ENCODE measurements at places on chromosomes 7 and 10. TPM values are rescaled to one million over a fixed set of nuclear protein-coding genes. Genes with fewer than 3 reads are reported as not detected.

DNA sequence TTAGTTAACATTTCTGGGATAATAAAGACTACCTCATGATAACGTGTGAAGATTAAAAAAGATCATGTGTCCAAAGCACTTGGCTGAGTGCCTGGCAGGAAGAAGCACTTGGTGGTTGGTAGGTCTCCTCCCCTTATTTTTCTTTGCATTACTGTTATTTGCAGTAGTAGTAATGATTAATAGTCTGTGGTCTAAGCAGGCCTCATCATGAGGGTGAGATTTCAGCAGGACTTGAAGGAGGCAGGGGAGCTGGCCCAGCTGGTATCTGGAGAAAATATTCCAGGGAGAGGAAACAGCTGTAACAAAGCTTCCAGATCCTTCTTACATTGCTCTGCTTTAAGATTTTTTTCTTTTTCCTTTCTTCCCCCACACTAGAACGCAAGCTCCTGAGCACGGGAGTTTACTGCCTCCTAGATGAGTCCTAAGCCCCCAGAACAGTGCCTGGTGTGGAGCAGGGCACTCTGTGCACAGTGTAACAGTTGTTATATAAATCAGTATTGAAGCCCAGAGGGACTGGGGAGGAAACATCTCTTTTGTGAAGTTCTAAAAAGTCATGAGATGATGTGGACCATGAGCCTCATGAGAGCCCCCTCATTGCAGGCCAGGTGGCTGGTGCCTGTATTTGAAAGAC is 31.1 kb upstream of the RHEB start:
- no peak overlapping the region for H3K4me3 ChIP-seq
- DNase-seq, result no peak
- H3K4me1 ChIP-seq, result peaks cover 15% of the 10 kb centered on the region
- no peaks in the 10 kb centered on the region for H3K36me3 ChIP-seq
- H3K27ac ChIP-seq, result peak overlapping the region; percentile 36

DNA sequence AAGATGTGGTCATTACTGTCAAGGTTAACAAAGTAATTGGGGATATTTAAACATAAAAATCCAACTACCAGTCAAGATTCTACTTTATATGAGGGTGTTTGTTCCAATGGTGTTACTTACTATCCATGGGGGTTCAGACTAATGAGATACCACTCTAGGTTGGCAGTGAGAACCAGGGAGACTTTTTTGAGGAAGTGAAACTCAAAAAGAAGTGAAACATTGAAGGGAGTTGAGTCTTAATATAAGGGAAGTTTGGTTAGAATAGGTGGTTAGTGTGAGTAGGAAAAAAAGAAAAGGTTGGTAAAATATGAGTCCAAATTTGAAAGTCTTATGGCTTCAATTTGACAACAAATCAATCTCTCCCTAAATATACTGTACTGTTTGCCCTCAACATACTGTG is 123.6 kb upstream of the ANK3 start:
- H3K27ac ChIP-seq, result no peak overlapping the region
- H3K4me1 ChIP-seq, result no peaks in the 10 kb centered on the region
- no peak overlapping the region for H3K4me3 ChIP-seq
- no peaks in the 10 kb centered on the region for H3K27me3 ChIP-seq

GRCh38 chr10:90481326-90481923 is 376.4 kb downstream of the HTR7 start:
- no peaks in the 10 kb centered on the region for H3K27me3 ChIP-seq
- no peak overlapping the region for H3K27ac ChIP-seq
- no peaks in the 10 kb centered on the region for H3K4me1 ChIP-seq
- no peak for DNase-seq
- no peaks in the 10 kb centered on the region for H3K36me3 ChIP-seq
- no peak overlapping the region for H3K4me3 ChIP-seq

GRCh38 chr7:51428217-51428887 is 111.7 kb upstream of the COBL start:
- no peak overlapping the region for H3K27ac ChIP-seq
- no peak for DNase-seq
- no peaks in the 10 kb centered on the region for H3K36me3 ChIP-seq
- H3K4me3 ChIP-seq, result no peak overlapping the region

- H3K27me3 ChIP-seq, result no peaks in the 10 kb centered on the region
- H3K4me3 ChIP-seq, result no peak overlapping the region
- H3K4me1 ChIP-seq, result peaks cover 8% of the 10 kb centered on the region
- DNase-seq, result no peak
- H3K36me3 ChIP-seq, result no peaks in the 10 kb centered on the region
- H3K27ac ChIP-seq, result peak overlapping the region; percentile 61
These were observed 929 bp upstream of the HGF start for GRCh38 chr7:81770728-81771223.

DNA sequence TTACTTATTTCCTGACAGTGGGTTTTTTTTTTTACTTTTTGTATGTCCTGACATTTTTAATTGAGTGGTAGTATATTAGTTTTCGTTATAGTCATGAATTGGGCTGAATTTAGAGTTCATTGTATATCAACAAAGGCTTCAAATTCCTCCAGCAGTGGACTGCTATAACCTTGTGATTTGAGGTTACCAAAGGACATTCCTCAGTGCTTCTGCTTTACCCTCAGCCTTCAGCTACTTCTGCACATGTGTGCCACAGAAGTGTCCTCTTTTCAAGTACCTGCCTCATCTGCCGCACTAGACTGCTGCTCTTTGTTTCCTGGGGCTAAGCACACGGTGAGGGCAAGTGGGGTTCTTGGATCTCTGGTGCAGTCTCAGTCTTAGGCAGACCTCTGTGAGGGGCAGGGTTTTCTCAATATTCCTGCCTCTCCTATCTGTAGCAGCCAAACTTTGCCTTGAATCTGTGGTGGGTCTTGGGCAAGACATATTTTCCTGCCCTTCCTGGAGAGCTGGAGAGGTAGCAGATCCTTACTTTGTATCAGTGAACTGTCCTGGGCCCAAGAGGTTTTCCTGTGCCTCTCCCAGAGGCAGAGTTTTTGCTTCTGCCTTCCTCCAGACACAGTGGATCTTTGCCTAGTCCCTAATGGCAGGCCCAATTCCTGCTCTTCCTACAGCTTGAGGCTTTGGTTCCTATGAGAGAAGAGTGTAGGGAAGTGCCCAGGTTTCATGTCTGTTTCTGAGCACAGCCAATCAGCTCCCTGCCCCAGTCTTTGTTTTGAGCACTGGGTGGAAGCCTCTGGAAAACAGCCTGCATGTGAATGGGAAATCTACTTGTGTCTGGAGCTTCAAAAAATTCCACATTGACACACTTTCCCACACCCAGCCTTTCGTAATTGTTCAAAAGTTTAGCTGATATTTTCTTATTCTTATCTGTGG is 39.0 kb upstream of the STRIP2 start:
- H3K27ac ChIP-seq, result no peak overlapping the region
- no peak for DNase-seq
- H3K4me1 ChIP-seq, result no peaks in the 10 kb centered on the region
- H3K4me3 ChIP-seq, result no peak overlapping the region

DNA sequence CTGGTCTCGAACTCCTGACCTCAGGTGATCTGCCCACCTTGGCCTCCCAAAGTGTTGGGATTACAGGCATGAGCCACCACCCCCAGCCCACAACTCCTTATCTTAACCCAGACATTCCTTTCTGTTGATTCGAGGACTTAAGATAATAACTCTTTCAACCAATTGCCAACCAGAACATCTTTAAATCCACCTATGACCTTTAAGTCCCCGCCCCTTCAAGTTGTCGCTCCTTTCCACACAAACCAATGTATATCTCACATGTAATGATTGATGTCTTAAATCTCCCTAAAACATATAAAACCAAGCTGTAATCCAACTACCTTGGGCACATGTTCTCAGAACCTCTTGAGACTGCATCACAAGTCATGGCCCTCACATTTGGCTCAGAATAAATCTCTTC is 7.8 kb upstream of the ANKRD2 start:
- H3K4me1 ChIP-seq, result no peaks in the 10 kb centered on the region
- H3K36me3 ChIP-seq, result peaks cover 21% of the 10 kb centered on the region
- no peak overlapping the region for H3K4me3 ChIP-seq
- no peak for DNase-seq
- H3K27me3 ChIP-seq, result no peaks in the 10 kb centered on the region

- DNase-seq, result no peak
- H3K27ac ChIP-seq, result no peak overlapping the region
- H3K27me3 ChIP-seq, result no peaks in the 10 kb centered on the region
- no peaks in the 10 kb centered on the region for H3K4me1 ChIP-seq
- no peaks in the 10 kb centered on the region for H3K36me3 ChIP-seq
These were observed 26.1 kb downstream of the PRSS58 start for GRCh38 chr7:142231716-142232115.

- no peaks in the 10 kb centered on the region for H3K4me1 ChIP-seq
- no peak for DNase-seq
- H3K4me3 ChIP-seq, result no peak overlapping the region
These were observed 46.6 kb upstream of the EBF3 start for GRCh38 chr10:130010653-130011052.

DNA sequence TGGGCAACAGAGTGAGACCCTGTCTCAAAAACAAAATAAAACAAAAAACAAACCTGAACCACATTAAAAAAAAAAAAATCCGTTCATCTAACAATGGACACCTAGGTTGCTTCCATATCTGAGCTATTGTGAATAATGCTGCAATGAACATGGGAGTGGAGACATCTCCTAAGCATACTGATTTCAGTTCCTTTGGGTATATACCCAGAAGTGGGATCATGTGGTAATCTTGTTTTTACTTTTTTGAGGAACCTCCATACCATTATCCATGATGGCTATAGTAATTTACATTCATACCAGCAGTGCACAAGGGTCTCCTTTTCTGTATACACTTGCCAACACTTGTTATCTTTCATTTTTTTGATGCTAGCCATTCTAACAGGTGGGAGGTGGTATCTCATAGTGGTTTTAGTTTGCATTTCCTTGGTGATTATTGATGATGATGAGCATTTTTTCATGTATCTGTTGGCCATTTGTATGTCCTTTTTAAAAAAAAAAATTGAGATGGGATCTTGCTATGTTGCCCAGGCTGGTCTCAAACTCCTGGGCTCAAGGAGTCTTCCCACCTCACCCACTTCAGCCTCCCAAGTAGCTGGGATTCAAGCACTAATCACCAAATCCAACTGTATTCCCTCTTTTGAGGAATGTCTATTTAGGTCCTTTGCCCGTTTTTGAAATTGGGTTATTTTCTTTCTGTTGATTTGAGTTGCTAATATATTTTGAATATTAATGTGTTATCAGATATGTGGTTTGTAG is 17.5 kb downstream of the CDK13 start:
- no peaks in the 10 kb centered on the region for H3K36me3 ChIP-seq
- H3K27ac ChIP-seq, result no peak overlapping the region
- peaks cover 30% of the 10 kb centered on the region for H3K4me1 ChIP-seq
- no peak for DNase-seq
- H3K4me3 ChIP-seq, result no peak overlapping the region

- no peaks in the 10 kb centered on the region for H3K4me1 ChIP-seq
- DNase-seq, result no peak
- H3K27me3 ChIP-seq, result no peaks in the 10 kb centered on the region
These were observed 5.7 kb downstream of the CALML5 start for GRCh38 chr10:5493691-5494090.

GRCh38 chr10:34180749-34181148 is 634.3 kb downstream of the PARD3 start:
- no peaks in the 10 kb centered on the region for H3K36me3 ChIP-seq
- no peaks in the 10 kb centered on the region for H3K27me3 ChIP-seq
- no peak for DNase-seq
- no peak overlapping the region for H3K27ac ChIP-seq
- peaks cover 10% of the 10 kb centered on the region for H3K4me1 ChIP-seq
- H3K4me3 ChIP-seq, result no peak overlapping the region

The TMEM176A gene
- total RNA-seq, result 57.4 TPM

The SH2B2 gene
- total RNA-seq, result 17.0 TPM

The GRK5 gene
- 68.7 TPM for total RNA-seq

The GNGT1 gene
- not detected for total RNA-seq

The OR2A5 gene
- not detected for total RNA-seq

The CHAT gene
- not detected for total RNA-seq

The CCDC172 gene
- not detected for total RNA-seq

Measured in lower lobe of right lung (tissue), 2 donors.